ENCODE measurements at places on chromosomes 5 and 9.

DNA sequence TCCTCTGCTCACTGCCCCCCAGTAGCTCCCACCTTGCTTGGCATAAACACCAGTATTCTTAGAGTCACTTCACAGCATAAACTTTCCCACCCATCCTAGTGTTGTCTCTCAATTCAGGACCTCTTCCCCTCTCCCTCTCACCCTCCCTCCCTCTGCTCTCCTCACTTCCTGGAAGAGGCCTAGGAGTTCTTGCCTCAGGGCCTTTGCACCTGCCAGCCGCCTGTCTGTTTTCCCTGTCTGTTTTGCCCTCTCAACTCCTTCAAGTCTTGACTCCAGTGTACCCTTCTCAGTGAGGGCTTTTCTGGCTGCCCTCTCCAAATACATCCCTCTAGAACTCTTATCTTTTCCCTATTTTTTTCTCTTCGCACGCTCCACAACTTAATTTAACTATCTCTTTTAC lies 86.2 kb downstream of the ENTREP1 start:
- no peak for DNase-seq

DNA sequence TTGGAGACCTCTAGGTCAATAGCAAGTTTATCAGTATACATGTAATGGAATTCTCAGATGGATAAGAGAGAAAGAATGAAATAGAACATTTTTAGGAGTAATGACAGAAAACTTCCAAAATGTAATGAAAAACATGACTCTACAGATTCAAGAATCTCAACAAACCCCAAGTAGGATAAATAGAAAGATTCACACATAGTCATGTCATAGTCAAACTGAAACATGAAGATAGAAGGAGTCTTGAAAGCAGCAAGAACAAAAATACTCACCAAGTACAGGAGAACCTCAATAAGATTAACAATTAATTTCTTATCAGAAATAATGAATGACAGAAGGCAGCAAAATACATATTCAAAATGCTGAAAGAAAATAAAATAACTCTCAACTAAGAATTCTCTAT lies 164.5 kb downstream of the SPATA31D1 start:
- DNase-seq, result no peak

GRCh38 chr5:97125125-97125683 lies 17.2 kb downstream of the LIX1 start:
- no peak for DNase-seq

DNA sequence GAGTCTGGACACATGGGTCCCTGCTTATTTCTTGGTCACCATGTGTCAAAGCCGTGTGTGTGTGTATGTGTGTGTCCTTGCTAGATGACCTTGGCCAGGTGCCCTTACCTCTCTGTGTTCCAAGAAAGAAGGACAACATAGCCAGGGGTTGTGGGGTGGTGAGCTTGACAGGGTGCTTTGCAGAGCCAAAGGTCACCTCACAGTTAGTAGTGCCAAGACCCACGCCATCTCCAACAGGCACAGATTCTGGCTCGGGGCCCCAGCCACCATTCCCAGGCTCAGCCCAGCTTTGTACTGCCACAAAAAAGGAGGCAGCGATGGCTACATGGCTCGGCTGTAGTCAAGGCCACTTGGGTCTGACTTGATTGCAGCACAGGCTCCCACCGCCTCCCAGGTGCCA lies 39.5 kb downstream of the CXXC5 start:
- no peak for DNase-seq
